Stimulated activated CD8-positive, alpha-beta memory T cell treated with anti-CD3 and anti-CD28 coated beads, Interleukin-2, amount 100 ng/mL, for 1 hour (primary cell): ENCODE measurements at places on chromosomes 5 and 9.

DNA sequence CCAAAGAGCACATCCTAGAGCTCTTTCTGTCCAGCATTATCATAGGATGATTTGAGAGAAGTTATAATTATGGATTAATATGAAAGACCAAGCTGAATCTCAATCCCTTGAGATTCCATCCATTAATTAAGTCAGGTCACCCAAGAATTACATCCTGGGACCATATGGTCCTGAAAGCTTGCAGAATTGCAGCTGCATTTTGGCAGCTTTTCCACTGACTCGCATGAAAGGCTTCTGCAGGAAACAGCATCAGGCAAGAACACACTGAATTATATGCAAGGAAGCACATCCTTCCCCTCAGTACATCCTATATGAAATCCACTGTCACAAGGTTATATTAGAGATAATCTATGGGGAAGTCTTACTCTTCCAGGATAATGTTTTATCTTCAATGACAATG is 109.1 kb upstream of the CTNND2 start:
- no peak for DNase-seq

DNA sequence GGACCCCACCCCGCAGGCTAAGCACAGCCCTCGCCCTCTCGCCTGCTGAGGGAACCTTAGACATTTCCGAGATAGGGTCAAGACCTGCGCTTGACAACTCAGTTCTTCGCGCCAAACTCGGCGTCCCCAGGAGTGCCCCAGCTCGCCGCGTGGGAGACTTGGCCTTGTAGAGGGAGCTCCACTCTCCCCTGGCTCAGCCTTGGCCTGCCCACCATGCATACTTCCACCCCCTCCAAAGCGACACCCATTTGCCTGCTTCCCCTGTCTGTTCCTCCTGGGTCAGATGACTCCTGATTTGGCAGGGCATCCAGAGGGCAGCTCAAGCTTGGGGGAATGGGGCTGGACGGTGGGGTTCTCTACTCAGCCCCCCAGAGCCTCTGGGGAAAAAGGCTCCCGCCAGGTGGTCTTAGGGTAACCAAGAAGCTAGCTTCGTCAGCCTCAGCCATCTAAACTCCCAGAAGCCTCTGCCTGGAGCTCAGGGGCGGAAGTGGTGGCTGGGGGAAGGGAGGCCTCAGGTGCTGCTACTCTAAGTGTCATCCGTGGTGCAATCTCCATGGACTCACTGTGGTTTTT is 560 bp downstream of the DOCK2 start:
- DNase-seq = no peak

- no peak for DNase-seq
Observed at GRCh38 chr9:131385296-131385695, 8.6 kb upstream of the PRRC2B start.

GRCh38 chr5:140249536-140249935 is 53.4 kb downstream of the PFDN1 start:
- DNase-seq = no peak

DNA sequence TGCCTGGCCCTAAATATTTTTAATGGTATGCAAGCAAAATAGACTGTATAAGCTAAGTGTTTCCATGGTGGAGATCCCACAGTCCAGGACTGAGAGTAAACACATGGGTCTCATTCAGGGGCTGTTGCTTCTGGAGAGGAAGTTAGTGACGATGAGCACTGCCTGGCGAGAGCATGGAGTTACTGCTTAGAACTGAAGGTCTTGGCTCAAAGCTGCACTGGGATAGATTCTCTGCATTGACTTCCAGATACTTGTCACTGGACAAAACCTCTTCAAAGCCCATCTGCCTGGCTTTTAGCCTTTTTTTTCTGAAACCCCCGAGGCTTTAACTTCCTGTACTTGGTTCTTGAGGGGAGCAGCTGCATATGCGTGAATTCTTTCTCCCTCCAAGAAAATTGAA is 39.2 kb downstream of the GPR107 start:
- DNase-seq = no peak

GRCh38 chr5:131081913-131082488 is 83.1 kb downstream of the HINT1 start:
- no peak for DNase-seq

GRCh38 chr5:169183576-169183975 is 117.4 kb downstream of the SLIT3 start:
- DNase-seq = no peak

DNA sequence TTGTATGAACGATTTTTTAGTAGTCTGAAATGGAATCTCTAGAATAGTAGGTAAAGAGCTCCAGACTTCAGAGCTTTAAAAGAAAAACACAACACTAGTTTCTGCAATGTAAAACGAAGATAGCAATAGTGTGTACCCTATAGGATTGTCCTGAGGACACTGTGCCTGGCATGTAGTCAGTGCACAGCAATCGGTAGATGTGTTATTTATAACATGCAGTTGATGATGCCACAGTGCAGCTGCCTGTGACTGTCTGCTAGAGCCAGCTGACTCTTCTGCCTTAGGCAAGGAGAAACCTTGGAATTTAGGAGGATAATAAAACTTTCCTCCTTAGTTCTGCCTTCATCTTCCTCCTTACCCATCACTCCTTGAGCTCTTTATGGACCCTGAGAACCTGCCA is 27.7 kb upstream of the TMOD1 start:
- no peak for DNase-seq

DNA sequence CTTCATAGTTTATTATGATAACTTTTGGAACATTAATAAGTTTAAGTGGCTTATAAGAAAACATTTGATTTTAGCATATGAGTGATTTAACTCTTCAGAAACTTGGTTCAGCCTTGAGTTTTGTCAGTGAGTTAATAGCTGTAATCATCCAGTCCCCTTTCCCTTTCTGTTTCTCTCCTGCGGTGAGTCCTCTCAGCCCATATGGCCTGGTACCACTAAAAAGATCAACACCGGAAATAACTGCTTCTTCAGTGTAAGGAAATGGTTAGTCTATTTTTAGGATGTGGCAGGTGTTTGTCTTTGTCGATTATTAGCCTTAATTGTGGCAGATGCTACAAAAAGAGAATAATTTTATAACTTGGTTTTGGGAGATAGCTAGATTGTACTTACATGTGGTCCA is 120.2 kb upstream of the GRHPR start:
- no peak for DNase-seq

DNA sequence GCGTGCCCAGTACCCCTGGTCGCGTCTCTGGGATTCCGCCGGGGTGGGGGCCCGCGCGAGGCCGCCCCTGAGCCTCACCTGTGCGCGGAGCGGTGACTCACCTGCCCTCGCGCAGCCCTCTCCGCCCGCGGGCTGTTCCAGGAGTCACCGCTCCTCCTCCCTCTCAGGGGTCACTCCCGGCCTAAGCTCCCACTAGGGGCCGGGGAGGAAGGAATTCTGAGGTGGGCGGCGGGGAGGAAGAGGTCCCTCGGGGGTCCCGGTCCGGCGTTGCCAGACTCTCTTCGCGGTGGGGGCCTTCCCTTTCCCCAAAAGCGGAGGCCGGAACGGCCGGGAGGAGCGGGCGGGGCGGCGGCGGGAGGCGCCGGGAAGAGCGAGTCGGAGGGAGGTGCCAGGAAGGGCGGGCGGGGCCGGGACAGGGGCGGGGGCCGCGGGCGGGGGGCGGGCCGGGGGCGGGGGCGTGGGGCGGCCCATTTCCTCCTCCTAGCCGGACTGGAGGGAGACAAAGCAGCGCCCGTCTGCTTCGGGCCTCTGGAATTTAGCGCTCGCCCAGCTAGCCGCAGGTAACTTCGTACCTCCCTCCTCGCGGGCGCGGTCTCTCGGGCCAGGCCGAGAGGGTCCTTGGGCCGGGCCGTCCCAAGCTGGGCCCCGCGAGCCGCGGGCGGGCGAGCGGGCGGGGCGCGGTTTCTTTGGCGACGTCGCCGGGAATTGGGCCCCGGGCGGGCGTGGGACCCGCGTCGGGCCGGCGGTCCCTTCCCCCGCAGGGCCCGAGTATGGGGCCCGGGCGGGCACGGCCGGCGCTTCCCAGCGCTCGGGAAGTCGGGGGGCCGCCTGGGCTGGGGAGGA is at the start of gene CTNNA1:
Gene CTNNA1 (plus strand): TSS at position 475 of the 843 bp plus-strand sequence. CDS start 28,500 bp downstream, outside the sequence.
- DNase-seq = peak; percentile 33

DNA sequence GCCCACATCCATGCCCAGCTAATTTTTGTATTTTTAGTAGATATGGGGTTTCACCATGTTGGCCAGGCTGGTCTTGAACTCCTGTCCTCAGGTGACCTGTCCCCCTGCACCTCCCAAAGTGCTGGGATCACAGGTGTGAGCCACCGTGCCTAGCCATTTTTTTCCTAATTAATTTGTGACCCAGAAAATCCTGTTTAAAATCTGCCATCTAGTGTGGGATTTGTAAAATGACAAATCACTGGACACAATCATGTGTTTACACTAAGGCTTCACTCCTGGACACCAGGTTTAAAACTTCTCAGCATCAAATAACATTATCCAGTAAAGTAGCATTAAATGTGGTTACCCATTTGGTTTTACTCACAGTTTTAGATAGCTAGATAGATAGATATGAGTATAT is 18.6 kb upstream of the KDM4C start:
- no peak for DNase-seq

- DNase-seq = no peak
Observed at GRCh38 chr5:88090506-88090905, 178.1 kb downstream of the TMEM161B start.

DNA sequence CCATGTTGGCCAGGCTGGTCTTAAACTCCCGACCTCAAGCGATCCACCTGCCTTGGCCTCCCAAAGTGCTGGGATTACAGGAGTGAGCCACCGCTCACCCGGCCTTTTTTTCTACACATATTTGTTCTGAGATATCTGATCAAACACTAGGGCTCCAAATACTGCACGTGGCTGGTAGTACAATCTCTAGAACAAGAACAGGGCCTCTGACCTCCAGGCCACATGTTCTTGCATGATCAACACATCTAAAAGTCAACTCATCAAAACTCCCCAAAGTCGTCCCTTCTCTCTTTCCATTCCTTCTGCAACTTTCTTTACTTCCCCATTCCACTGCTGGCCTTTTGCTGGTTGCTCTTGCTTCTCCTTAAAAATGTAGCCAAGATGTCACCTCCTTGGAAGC is 113.3 kb upstream of the LHFPL2 start:
- DNase-seq = no peak

- DNase-seq = no peak
Observed at GRCh38 chr9:109113892-109114609, 5.7 kb downstream of the TMEM245 start.

DNA sequence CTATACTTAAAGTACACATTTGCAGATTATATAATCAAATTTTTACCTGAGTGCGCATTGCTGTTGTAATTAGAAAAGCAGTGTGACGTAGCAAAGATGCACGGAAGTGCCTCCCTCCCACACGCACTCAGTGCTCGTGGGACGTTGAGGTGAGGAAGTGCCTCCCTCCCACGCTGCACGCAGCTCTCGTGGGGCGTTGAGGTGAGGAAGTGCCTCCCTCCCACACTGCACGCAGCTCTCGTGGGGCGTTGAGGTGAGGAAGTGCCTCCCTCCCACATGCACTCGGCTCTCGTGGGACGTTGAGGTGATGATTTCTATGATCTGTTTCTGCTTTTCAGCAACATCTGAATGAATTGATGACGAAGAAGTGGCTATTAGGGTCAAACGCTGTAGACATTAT is 21.0 kb downstream of the EXOC3 start:
- DNase-seq = peak; percentile 47

GRCh38 chr9:94807556-94807955 is 81.1 kb downstream of the AOPEP start:
- DNase-seq = no peak

GRCh38 chr9:27888661-27889295 is 315.5 kb upstream of the C9orf72 start:
- no peak for DNase-seq

GRCh38 chr5:127705120-127705892 is 2.1 kb downstream of the CCDC192 start:
- no peak for DNase-seq

GRCh38 chr9:133839822-133840329 is 101.7 kb upstream of the SARDH start:
- no peak for DNase-seq

DNA sequence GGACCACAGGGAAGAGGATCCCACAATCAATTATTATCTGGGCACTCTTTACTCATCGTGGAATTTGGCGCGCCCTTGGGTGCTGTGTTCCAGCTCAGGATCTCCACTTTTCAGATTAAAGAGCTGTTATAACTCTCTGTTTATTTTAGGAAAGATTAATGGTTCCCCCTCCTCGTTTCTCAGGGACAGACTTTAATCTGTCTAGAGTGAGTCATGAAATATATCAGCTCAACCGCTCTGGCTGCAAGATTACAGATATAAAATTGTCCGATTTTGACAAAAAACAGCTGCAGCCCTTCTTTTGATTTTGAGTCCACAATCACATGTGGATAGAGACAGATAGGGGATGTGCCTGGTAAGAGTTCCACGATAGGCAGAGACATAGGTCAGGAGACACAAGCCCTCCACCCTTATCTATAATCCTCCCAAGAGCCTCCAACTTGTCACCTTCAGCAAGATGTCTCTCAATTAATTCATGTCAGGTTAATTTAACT is 77.6 kb upstream of the ANKRD55 start:
- DNase-seq = no peak

DNA sequence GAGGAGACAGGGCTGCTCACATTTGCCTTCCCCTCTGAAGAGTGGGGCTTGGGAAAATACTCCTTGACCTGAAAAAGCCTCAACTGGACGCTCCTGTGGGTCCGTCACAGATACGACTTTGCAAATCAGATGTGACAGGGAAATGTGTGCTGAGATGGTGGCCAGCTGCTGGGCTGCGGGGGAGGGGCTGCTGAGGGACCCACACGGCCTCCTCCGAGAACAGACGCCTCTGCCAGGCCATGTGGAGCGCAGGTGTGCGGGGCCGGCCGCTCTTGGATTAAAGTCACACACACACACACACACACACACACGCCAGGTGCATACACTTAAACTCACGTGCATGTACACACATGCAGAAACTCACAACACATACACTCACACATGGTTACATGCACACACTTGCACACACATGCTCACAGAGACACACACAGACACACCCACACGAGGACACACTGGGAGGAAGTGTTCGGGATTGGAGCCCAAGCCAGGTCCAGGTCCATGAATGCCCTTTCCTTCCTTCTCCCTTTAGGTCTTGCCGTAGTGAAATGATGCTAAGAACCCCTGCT is 167.4 kb downstream of the GAPVD1 start:
- no peak for DNase-seq

DNA sequence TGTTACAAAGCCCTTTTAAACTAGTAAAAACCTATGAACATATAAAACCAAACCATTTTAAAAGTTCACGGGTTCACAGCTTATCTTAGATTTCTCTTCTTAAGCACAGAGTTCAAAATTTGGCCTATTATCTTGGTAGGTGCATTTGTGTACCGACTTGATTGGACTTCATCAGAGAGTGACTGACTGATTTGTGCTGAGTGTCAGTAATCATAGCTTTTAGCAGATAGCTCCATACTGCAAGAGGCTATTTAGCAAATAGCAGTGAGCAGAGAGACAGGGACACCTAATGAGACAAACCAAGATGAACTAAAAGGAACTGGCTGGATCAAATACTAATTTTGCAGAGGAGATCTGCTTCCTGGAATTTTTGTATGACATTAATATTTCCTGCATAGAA is 274.5 kb downstream of the PRR16 start:
- DNase-seq = no peak

DNA sequence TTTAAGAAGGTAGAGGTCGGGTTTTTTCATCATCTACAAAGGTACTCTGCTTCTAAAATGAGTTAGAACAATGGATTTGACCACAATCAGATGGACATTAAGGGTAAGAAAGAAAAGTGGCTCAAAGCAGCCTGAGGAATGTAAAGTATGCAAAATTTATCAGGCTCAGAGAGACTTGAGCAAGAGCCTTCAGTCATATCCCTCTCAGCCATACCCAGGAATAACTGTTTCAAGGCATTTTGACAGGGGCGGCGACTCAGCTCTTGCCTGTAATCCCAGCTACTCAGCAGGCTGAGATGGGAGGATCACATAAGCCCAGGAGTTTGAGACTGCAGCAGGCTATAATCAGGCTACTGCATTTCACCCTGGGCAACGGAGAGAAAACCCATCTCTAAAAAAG is 38.8 kb upstream of the ANXA2R start:
- no peak for DNase-seq
